A172 (cell line): ENCODE measurements at places on chromosomes 3 and 15. TPM values are rescaled to one million over a fixed set of nuclear protein-coding genes. Genes with fewer than 3 reads are reported as not detected.
A peak's percentile ranks its signal among the peaks of the same experiment; 100 is the strongest.

- DNase-seq = no peak
Measured at GRCh38 chr3:79067734-79068133, 700.1 kb downstream of the ROBO1 start.

APBA2 gene
- total RNA-seq = 25.7 and 34.8 TPM in 2 replicates

- DNase-seq = no peak
Measured at GRCh38 chr3:101913168-101913567, 63.9 kb downstream of the NFKBIZ start.

DNA sequence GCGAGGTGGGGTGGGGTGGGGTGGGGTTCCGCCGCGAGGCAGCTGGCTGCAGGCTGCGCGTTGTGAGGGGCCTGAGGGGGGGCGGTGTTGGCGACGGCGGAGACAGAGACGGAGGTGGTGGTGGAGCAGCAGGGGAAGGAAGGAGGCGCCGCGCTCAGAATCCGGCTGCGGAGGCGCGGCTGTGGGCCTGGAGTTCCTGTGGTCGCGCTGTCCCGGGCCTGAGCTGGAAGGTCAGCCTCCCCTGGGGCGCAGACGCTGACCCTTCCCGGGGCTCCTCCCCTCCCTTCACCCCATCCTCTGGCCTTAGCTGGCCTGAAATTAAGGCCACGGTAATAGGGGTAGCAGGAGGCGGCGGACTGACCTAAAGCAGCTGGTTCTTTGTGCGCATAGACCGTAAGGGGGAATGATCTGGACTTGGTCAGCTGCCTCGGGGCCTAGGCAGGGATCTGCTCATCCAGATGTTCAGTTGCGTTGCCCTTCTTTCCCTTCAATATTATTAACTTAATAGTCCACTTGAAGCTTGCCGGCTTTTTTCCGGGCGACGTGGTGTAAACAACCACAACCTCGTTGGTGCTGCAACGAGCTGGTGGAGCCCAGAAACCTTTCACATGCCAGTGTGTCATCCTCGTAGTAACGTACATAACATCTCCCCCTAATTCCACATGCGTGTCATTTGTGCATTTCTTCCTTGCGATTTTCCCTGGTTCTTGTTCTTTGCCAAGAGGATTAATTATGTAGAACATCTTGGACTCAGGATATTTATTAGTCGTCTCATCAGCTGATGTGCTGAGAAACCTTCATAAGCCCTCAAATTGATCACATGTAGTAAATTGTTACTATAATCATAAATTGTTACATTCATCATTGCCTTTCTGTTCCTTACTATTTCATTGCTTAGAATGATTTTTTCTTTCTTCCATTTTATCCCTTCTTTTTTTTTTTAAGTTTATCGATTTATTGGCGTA is 626 bp downstream of the SEC62 start:
- DNase-seq = peak; percentile 28

FETUB gene
- 0.45 TPM in 1 of 2 replicates, not detected in the other for total RNA-seq

TEX55 gene
- total RNA-seq = not detected in 2 replicates

GRCh38 chr3:148723631-148724030 is 25.9 kb downstream of the AGTR1 start:
- DNase-seq = peak; percentile 65
